ENCODE measurements at places on chromosomes 4 and X. TPM values are rescaled to one million over a fixed set of nuclear protein-coding genes. Genes with fewer than 3 reads are reported as not detected.

Gene GLUD2
- total RNA-seq: 0.37 TPM

Gene CYBB
- 23.5 TPM for total RNA-seq

Gene PCDH7
- total RNA-seq: 15.6 TPM

Gene ARR3
- 0.64 TPM for total RNA-seq

Gene HOPX
- 2.7 TPM for total RNA-seq

Gene STAP1
- total RNA-seq: 0.84 TPM

Gene SSX1
- total RNA-seq: not detected

Gene SH3D19
- 114 TPM for total RNA-seq

Gene ADH1A
- total RNA-seq: 1.0 TPM

Gene DGAT2L6
- not detected for total RNA-seq

Gene GIMD1
- not detected for total RNA-seq

Gene SPANXD
- total RNA-seq: not detected

Gene P2RY8
- 2.1 TPM for total RNA-seq

Gene PPARGC1A
- 92.4 TPM for total RNA-seq

Gene FAM50A
- total RNA-seq: 56.7 TPM
